NCI-H460 (cell line): ENCODE measurements at places on chromosomes 16 and 17. TPM values are rescaled to one million over a fixed set of nuclear protein-coding genes. Genes with fewer than 3 reads are reported as not detected.

GRCh38 chr17:5513628-5514027, 27.3 kb downstream of the MIS12 start:
- DNase-seq, result no peak

GRCh38 chr16:27432558-27432957, 30.6 kb downstream of the IL21R start:
- DNase-seq, result no peak

DNA sequence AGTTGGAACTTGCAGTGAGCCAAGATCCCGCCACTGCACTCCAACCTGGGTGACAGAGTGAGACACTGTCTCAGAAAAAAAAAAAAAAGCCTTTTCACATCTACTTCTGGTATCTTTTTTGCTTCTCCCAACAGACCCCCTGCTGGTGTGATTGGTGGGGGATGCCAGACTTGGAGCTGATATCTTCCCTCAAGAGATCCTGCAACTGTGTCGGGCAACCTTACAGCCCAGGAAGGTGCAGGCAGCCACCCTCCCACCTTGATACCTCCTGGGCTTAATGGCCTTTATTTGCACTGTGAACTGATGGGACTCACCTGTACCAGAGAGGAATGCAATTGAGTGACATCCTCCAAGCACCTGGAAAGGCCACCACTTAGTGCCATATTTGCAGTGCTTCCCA, 142.3 kb downstream of the RGS9 start:
- no peak for DNase-seq

DNA sequence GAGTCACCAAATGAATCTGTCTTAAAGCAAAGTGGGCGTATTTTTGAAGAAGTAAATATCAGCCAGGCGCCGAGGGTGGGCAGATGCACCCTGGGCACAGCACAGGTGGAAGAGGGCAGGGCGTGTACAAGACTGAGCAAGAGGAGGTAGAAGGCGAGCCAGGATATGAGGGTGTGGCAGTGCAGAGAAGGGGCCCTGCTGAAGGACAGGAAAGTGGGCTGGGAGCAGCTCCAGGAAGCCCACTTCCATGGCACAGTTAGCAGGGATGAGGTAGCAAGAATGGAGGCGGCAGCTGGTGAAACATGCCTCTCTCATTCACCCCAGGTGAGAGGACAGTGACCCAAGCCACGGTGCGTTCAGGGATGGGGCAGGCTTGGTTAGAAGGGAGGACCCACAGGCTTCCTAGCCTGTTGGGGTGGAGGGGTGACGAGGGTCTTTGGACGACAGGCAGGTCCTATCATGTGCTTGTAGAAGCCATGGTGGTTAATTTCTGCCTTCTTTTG, 149.3 kb downstream of the CLEC16A start:
- no peak for DNase-seq

The BLMH gene
- total RNA-seq, result 22.3 and 27.7 TPM in 2 replicates

- no peak for DNase-seq
Measured at GRCh38 chr17:66150708-66151107, 41.2 kb downstream of the CEP112 start.

DNA sequence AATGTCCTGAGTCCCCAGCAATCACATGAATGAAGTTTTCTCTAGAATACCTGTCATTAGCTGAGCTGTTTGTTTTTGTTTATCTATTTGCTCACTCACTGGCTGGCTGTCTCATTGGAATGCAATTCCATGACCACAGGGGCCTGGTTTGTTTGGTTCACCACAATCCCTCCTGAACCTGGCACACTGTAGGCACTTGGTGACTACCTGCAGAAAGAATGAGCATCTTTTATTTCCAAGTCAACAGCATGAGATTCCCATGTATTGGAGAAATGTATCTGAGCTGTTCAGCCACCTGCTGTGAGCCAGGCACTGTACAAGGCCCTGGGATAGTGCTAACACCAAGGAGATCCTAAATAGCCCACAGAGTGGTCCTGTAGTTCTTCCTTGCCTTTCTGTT, 345.1 kb downstream of the XYLT1 start:
- no peak for DNase-seq

DNA sequence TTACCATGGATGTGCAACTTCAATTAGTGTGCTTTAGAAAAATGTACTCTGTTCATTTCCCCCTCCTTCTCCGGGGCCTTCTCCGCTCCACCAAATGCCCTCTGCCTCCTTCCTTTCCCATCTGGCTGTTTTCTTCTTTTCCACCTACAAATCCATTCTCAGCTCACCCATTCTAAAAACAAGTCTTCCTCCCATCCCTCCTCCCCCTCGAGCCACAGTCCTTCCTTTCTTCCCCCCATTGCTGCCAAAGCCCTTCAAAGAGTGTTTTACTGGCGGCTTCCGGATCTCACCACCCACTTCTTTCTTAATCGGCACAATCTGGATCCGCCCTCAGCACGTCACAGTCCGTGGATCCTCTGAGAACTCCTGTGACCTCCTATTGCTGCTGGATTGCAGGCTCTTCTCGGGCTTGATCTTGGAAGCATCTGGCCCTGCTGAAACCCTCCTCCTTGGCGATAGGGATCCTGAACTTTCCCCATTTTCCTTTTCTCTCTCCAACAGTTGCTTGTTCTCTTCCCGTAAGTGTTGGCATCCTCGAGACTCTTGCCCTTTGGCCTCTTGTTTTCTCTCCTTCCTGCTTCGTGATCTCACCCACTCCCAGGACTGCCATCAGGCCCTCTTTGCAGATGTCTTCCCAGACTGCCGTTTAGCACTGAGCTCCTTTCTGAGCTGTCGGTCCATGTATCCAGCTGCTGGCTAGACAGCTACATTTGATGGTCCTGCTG, 36.0 kb upstream of the FBXO47 start:
- no peak for DNase-seq

DNA sequence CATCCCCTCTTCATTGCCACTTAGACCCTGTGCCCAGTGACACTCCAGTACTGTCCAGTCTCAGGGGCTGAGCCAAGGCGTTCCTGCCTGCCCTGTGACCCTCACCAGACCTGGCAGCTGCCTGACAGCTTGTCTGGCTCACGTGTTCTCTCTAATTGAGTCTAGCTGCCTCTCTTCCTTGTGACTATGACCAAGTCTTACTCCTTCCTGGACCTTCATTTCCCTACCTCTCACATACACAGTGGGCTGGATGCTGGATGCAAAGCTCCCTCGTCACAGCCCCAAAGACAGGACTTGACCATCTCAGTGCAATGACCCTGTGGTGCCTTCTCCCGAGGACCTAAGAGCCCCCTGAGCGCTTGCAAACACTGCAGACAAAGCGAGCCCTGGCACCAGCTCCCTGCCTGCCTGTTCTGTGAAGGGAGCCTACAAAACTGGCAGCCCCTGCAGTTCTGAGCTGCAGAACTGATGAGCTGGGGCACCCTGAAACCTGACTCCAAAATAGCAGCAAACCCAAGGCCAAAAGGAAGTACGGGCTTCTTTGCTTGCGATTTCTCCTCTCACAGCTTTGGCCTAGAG, 1.7 kb downstream of the DEXI start:
- no peak for DNase-seq

DNA sequence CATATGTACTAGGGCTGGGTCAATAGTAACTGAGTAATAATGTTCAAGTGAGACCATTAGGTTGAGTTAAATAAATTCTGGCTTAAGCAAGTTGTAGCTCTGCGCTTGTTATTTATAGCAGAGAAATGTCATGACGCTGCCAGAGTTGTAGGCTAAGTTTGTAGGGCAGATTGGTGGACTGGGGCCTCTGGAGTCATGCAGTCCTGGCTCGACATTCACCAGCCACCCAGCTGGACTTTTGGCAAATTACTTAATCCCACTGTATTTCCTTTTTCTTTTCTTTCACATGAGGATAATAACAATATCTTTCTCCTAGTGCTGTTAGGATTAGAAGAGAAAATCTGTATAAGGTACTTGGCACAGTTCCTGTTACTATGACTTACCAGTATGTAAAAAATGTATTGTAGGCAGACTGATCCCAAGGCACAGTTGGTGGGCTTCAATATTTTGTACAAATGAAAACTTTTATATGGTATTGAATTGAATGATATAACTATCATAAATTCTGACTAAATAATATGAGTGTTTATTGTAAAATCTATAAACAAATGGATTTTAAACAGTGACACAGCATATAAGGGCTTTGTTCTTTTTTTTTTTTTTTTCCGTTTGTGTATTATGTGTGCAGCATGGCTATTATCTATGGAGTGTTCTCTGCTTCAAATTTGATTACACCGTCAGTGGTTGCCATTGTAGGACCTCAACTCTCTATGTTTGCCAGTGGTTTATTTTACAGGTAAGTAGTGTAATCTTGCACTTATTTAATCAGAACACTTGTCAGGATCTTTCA, 2.6 kb downstream of the MFSD11 start:
- DNase-seq, result no peak

- DNase-seq, result no peak
Measured at GRCh38 chr16:10261077-10261476, 78.8 kb upstream of the GRIN2A start.

DNA sequence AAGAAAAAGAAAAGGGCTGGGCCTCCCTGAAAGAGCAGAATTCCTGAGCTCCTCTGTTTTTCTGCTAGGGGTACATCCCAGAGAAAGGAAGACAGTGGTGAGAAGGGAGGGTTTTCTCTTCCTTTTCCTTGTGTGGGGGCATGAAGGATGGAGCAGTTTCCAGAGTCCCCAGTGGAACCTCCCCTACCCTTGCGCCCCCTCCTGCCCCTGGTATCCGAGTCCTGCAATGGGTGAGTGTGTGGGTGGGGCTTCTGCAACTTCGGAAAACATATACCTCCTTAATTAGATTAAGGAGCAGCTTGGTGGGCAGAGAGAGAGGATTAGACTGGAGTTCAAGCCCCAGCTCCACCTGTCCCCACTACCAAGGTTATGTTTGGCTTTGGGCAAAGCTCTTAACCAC, 5.4 kb upstream of the GIP start:
- DNase-seq, result no peak

The ZNF174 gene
- total RNA-seq, result 19.4 and 21.6 TPM in 2 replicates

DNA sequence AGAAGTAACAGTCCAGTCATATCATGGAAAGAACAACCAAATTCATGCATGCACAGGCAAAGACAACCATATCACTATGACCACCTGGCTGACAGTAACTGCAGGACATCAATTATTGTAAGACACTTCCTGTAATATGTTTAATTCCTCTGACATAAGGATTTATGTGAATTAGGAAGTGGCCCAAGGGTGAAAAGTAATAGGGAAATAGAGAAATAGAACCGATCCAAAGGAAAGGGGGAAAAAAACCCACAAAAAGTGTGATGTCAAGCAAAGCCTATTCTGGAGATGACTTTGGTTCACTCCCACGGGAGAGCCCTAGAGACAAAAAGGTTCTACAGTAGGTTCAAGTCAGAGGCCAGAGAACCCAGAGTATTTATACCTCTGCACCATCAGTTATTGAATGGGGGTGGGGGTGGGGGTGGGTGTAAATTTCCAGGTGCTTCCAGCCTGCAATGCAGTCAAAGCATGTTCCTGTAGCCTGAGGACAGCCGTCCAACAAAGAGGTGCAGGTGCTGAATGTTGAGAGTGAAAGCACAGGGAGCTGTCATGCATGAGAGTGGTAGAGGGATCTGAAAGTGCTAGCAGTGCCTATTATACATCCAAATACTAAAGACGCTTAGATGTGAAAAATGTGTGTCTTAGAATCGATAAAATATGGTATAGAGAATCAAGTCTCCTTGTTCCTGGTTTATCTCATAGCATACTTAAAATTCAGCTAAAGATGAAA, 95.6 kb upstream of the HLF start:
- no peak for DNase-seq

GRCh38 chr17:49760932-49761558, 2.9 kb downstream of the FAM117A start:
- no peak for DNase-seq

The CBLN1 gene
- total RNA-seq, result 0.05 TPM in 1 of 2 replicates, not detected in the other

DNA sequence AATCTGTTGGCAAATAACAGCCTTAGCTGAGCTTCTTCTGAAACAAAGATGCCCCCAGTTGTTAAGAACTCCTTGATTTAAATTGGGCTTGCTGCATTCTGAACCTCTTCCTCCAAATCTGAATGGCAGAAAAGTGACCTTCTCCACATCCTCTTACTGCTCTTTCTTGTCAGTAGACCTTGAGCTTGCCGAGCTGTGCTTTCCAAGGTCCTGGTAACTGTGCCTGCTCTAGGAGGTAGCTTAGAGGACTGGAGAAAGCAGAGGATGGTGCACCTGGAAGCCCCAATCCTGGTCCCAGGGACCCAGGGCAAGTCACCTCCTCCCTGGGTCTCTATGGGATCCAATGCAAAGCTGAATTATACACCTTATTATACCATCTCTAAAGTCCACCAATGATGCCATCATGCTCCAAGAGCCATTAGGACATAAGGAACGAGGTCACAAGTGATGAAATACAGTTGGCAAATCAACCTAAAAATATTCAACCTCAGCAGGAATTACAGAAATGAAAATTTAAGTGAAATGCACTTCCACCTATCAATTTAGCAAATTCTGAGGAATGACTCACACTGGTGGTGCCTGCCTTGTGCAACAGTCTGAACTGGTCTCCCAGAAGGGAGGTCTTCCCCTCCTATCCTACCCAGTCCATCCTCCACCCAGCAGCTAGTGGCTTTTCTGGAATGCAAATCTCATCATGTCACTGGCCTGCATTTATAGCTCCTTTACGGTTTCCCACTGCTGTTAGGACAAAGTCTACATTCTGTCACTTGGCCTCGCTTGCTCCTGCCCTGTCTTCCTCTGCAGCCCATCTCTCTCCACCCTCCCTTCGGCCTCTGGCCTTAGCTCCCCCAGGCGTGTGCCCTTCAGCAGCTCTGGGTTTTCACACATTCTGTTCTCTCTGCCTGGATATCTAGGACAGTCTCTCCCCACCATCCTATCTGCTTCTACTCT, 36.6 kb downstream of the TOM1L2 start:
- DNase-seq, result no peak

DNA sequence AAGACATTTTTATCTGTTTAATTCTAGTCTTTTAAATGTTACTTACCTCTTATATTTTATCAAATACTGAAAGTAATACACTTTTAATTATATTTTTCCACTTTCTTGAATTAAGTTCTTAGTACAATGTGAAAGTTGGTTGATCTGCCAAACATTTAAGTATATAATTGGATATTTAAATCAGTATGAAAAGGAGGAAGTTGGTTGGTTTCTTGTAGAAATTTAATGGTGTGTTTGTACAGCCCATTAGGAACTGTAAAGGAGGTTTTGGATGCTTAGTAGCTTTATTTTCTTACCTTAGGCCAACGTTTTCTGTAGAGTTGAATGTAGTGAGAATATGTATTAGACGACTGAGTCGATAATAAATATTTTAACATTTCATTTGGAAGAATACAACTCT, 5.4 kb downstream of the NFATC3 start:
- no peak for DNase-seq

The TEKT1 gene
- not detected in 2 replicates for total RNA-seq

GRCh38 chr17:27540318-27541101, 84.3 kb downstream of the KSR1 start:
- DNase-seq, result peak; percentile 81
